ENCODE measurements at places on chromosomes 5 and 9. TPM values are rescaled to one million over a fixed set of nuclear protein-coding genes. Genes with fewer than 3 reads are reported as not detected.

- no peak for DNase-seq
Measured at GRCh38 chr5:172901012-172901780, 58.0 kb upstream of the RPL26L1 start.

DNA sequence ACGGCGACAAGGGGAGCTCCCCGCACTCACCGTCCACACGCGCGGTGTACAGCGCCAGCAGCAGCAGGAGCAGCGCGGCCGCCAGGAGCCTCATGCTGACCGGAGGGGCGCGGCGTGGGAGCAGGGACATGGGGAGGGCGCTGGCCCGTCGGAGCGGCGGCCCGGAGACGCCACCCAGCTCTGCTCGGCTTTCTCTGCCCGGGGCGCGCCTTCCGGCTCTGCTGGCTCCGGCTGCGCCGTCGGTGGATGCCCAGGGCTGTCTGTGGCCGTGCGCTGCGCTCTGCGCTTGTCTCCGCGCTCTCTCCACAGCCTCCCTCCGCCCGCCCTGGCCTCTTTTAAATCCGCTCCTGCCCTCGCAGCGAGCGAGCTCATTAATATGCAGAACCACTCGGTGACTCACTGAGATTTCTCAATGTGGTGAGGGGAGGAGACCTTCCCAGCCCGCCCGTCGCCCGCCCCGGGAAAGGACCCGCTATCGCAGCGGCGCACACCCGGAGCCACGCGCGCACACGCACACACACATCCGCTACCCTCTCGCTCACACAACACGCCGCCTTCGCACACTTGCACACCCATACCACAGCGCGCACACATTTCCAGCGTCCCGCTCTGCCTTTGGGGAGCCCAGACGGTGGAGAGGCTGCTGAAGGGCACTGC, at the start of gene CXCL14:
TSS of gene CXCL14 (minus strand) at position 307 of the 657 bp plus-strand sequence. CDS start at position 94, 213 bp downstream.
- DNase-seq, result no peak

GRCh38 chr5:180026320-180026719, 45.2 kb downstream of the RNF130 start:
- DNase-seq, result no peak

GRCh38 chr5:168076561-168076991, 214.9 kb upstream of the WWC1 start:
- no peak for DNase-seq

DNA sequence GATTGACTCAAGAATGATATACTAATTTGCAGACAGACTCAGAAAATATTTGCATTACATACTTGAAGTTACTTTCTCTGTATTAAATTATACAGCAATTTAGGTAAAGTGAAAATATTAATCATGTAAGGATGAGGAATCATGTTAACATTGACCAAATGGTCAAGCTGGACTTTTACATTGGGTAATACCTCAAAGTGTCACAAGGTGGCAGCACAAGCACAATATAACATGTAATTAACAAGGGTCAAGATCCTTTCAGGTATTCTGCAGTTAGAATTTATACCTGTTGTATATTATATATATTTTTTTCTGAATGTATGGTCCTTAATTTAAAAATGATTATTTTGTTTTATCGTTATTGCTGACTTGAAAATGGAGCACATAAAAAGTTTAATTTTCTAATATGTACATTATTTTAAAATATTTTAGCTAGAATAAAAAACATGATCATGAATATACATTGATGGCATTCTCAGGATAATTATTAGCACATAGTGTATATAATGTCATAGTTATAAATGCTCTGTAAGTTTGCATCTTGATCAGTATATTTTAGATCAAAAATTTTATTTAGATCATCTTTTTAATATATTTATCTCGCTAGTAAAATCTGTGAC, 8.6 kb downstream of the HAPLN1 start:
- DNase-seq, result peak; percentile 44

PCDHAC1 gene
- not detected for total RNA-seq
